ENCODE measurements at places on chromosomes 13 and 19.

- DNase-seq: no peak
Observed at GRCh38 chr13:20441879-20442278, 83.8 kb downstream of the CRYL1 start.

- no peak for DNase-seq
Observed at GRCh38 chr13:26117620-26118019, 65.8 kb upstream of the SHISA2 start.

- peak; percentile 90 for DNase-seq
Observed at GRCh38 chr19:11964858-11965645, at the start of gene ZNF763. Gene ZNF763, plus strand, starts transcription at chr19:11965040. Its CDS starts 169 bp downstream, at chr19:11965209.

DNA sequence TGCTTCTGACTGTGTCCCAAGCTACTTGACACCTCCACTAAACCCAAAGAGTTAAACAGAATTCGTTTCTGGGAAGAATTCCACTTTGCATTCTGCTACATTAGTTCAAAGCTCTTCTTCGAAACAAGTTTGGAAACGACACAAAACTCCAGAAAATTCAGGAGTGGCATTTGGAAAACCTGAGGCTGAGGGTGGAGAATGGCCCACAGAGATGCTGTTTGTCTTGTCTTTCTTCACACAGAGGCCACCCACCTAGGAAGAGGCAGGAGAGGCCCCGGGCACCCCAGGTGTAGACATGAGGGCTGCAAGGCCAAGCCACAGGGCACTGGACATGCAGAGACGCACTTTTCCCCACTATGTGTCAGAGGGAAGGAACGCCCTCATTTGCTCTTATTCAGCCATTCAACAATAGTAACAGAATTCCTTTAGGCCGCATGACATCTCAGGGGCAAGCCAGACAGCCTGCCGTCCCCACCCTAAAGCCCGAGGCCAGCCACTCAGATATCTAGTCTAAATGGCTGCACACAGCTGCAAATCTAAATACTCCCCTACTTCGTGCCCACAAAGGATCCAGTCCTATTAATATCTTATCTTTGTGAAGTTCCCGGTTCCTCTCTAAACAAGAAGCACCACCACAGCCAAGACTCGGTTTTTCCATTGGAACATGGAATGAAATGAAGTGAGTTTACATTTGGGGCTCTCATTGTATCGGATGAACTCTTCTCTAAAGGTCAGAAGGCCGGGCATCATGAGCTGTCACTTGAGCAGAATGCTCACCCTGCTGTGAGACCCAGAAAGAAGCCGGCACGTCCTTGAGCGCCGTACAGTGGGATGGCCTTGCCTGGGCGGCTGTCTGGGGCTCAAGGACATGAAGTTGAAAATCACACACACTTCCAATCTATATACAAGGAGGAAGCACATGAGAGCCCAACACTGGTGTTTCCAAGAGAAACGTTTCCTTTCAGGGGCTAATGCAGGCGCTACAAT lies 19.8 kb downstream of the COL4A1 start:
- DNase-seq: no peak

- no peak for DNase-seq
Observed at GRCh38 chr19:6778386-6778785, 5.9 kb downstream of the VAV1 start.

GRCh38 chr13:83740622-83741021 lies 141.7 kb downstream of the SLITRK1 start:
- no peak for DNase-seq

GRCh38 chr13:47100214-47100853 lies 203.5 kb upstream of the HTR2A start:
- DNase-seq: no peak

DNA sequence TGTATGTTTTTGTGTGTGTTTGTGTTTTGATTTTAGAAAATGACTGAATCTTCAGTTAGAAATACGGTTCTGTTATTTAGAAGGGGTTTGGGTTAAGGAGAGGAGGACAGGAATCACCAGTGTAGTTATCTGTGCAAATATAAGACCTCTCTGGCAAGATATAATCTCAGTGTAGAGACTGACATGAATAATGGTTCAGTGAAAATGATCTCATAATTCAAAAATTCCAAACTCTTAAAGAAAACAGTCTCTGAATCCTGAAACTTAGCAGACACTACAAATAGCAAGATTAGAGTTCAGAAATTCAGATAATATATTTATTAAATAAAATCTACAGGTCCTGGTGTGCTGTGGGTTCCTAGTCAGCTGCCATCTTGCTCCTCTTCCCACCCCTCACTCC lies 73.5 kb downstream of the PDS5B start:
- DNase-seq: no peak

GRCh38 chr13:100063333-100063732 lies 25.6 kb upstream of the PCCA start:
- DNase-seq: no peak

DNA sequence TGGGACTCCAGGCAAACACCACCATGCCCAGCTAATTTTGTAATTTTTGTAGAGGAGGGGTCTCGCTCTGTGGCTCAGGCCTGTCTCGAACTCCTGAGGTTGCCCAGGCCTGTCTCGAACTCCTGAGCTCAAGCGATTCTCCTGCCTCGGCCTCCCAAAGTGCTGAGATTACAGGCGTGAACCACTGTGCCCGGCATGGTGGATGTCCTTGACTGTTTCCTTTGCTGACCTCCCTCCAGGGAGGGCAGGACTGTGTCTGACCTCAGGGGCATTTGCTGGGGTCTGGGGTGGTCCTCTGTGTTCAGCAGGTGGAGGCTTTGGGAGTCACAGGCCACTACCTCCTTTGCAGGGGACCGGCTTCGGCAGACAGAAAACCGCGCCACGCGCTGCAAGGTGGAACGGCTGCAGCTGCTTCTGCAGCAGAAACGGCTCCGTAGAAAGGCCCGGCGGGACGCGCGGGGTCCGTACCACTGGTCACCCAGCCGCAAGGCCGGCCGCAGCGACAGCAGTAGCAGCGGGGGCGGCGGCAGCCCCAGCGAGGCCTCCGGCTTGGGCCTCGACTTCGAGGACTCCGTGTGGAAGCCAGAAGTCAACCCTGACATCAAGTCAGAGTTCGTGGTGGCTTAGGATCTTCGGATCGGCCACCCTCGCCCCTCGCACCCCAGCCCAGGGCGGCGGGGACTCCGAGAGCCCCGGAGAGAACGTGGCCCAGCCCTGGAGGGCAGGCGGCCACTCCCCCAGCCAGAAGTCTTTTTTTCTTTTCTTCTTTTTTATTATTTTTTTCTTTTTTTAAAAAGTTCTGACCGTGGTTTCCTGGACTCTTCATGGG lies 8.5 kb downstream of the MIDN start:
- DNase-seq: no peak

DNA sequence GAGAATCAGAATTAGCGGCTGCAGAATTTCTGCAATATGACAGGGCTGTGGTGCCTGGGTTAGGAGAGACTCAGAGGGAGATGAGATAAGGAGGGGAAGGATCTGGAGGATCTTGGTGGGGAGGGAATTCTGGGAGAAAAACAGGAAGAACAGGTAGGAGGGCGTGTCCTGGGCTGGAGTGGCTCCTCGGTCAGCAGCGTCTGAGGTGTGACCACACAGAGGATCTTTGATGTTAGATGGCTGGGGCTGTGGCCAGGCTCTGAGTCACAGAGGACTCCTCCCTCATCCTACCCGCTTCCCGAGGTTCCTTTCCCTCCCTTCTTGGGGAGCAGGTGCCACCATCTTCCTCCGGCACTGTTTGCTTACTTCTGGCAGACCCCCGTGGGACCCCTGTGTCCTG lies 6.4 kb upstream of the KLK6 start:
- no peak for DNase-seq

- DNase-seq: no peak
Observed at GRCh38 chr13:99743094-99743493, 228.5 kb downstream of the ZIC5 start.

GRCh38 chr19:6286676-6287075 lies 6.9 kb upstream of the MLLT1 start:
- DNase-seq: no peak

DNA sequence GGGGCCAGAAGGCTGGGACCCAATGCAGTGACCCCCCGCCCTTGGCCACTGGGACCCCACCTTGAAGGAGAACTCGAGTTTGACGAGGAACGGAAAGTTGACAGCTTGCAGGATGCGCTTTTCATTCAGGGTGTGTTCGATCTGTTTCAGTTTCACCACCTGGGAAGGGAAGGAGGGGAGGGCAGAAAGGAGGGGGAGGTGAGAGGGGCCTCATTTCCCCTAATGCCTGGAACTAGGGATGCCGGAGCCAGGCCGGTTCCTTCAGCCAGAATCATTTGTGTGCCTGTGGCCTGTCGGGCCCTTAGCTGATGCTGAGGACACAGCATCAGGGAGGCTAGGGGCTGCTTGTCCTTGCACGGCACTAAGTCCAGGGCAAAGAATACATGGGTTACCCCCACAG lies 12.2 kb upstream of the SAMD1 start:
- DNase-seq: no peak

- DNase-seq: no peak
Observed at GRCh38 chr19:1424192-1424955, 13.8 kb upstream of the RPS15 start.

- no peak for DNase-seq
Observed at GRCh38 chr19:12936582-12936981, 1.8 kb upstream of the CALR start.

- no peak for DNase-seq
Observed at GRCh38 chr19:2412449-2412848, 14.9 kb downstream of the TIMM13 start.

DNA sequence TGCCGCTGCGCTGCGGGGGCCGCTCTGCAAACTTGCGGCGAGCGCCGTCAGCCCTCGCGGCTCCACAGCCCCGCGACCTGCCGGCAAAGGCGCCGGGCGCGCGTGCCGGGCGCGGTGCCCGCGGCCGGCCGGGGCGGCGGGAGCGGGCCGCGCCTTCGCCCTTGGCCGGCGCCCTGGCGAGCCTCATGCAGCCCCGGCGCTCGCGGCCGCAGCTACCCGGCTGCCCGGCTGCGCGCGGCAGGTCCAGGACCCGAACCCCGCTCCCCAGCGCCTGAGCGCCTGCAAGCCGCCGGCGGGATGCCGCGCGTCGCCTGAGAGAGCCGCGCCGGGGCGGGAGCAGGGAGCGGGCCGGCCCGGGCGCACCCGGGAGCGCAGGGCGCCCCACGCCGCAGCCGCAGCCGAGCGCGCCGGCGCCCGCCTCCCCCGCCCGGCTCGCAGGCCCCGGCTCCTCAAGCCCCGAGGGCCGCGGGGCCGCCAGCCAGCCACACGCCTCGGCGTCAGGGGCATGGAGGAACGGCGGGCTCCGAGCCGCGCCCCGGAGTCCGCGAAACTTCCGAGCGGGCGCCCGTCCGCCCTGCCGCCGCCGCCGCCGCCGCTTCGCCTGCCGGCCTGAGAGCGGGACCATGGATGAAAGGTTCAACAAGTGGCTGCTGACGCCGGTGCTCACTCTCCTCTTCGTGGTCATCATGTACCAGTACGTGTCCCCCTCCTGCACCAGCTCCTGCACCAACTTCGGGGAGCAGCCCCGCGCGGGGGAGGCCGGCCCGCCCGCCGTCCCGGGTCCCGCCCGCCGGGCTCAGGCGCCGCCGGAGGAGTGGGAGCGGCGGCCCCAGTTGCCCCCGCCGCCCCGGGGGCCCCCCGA lies 564 bp downstream of the HS6ST3 start:
- no peak for DNase-seq

DNA sequence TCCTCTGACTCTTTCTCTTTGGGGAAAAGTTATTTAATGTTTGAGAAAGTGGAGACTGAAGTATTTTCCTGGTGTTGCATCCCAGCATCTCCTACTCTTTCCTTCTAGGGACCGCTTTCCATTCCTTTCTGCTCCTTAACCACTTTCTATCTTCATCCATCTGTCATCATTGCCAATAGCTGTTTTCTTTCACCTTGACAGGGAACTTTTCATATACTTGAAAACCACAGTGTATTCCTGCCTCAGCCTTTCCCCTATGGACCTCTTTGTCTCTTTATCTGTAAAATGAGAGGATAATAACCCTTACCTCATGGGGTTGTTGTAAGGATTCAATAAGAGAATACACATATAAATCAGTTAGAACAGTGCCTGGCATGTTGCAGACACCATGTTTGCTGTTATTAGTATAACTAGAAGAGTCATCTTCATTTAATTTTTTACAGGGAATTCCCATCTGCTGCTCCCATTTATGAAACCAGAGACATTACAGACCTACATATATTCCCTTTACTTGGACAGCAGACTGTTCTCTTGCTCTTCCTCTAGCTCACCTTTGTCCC lies 31.8 kb downstream of the LCP1 start:
- no peak for DNase-seq

DNA sequence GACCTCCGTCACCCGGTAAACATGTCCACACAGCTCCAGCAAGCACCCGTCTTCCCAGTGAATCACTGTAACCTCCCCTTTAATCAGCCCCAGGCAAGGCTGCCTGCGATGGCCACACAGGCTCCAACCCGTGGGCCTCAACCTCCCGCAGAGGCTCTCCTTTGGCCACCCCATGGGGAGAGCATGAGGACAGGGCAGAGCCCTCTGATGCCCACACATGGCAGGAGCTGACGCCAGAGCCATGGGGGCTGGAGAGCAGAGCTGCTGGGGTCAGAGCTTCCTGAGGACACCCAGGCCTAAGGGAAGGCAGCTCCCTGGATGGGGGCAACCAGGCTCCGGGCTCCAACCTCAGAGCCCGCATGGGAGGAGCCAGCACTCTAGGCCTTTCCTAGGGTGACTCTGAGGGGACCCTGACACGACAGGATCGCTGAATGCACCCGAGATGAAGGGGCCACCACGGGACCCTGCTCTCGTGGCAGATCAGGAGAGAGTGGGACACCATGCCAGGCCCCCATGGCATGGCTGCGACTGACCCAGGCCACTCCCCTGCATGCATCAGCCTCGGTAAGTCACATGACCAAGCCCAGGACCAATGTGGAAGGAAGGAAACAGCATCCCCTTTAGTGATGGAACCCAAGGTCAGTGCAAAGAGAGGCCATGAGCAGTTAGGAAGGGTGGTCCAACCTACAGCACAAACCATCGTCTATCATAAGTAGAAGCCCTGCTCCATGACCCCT lies 9.0 kb upstream of the CEACAM5 start:
- no peak for DNase-seq

DNA sequence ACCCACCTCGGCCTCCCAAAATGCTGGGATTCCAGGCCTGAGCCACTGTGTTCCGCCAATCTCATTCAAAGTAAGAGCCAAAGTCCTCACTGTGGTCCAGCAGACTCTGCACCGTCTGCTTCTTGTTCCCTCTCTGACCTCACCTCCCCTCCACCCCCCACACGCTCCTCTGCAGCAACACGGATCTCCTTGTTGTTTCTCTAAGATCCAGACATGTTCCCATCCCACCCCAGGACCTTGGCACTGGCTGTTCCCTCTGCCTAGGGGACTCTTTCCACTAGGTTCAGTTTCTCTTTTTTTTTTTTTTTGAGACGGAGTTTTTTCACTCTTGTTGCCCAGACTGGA lies 38.4 kb downstream of the LTBP4 start:
- DNase-seq: no peak

GRCh38 chr19:898663-899062 lies 5.4 kb downstream of the RNU6-9 start:
- DNase-seq: no peak

- no peak for DNase-seq
Observed at GRCh38 chr13:105598529-105598928, 936.9 kb downstream of the EFNB2 start.

GRCh38 chr13:27821566-27821965 lies 29.3 kb downstream of the GSX1 start:
- DNase-seq: no peak

Data from substantia nigra (tissue), 51 donors.